ENCODE measurements at places on chromosomes 16 and 17. TPM values are rescaled to one million over a fixed set of nuclear protein-coding genes. Genes with fewer than 3 reads are reported as not detected.

NPIPB13 gene
- 3.5 TPM for total RNA-seq

DNA sequence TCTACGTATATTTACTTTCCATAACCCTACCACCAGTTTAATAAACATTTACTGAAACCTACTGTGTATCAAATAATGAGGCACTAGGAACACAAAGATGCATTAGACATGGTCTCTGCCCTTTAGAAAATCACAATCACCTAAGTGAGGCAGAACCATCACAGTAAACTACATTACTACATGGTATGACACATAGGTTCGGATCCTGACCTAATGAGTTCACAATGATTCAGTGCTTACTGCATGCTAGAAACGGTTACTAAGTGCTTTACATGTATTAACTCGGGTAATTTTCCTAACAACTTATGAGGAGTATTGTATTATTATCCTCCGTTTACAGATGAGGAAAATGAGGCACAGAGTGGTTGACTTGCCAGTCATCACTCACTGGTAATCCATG is 5.2 kb upstream of the SYNRG start:
- DNase-seq, result no peak

DNA sequence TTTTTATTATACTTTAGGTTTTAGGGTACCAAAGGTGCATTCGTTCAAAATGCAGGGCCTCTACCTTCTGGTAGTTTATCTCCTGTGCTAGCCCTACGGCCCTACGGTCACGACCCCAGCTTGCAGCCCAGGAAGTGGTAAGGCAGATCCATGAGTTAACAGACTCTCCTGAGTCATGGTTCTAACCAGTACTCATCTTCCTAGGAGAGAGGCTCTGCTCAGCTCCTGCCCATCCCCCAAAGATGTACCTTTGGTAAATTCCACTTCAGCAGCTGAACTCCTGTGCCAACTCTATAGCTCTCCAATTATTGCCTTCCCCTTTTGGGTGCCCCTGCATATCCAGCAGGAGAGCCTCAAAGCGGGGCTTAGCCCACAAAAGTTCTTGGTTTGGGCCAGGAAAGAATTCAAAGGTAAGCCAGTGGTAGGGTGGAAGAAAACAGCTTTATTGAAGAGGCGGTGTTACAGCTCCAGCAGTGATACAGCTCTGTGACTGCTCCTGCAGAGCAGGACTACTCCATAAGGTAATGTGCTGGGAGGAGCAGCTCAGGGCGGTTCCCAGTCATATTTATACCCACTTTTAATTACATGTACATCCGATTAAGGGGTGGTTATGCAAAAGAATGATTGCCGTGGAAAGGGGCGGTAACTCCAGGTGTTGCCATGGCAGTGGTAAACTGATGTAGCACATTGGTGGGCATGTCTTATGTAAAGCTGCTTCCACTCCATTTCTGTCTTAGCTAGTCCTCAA is 241.4 kb downstream of the PMP22 start:
- no peak for DNase-seq

TEN1 gene
- 8.4 TPM for total RNA-seq

CDH5 gene
- total RNA-seq, result 43.4 TPM

GRCh38 chr16:12496186-12496585 is 307.5 kb downstream of the CPPED1 start:
- no peak for DNase-seq

DNA sequence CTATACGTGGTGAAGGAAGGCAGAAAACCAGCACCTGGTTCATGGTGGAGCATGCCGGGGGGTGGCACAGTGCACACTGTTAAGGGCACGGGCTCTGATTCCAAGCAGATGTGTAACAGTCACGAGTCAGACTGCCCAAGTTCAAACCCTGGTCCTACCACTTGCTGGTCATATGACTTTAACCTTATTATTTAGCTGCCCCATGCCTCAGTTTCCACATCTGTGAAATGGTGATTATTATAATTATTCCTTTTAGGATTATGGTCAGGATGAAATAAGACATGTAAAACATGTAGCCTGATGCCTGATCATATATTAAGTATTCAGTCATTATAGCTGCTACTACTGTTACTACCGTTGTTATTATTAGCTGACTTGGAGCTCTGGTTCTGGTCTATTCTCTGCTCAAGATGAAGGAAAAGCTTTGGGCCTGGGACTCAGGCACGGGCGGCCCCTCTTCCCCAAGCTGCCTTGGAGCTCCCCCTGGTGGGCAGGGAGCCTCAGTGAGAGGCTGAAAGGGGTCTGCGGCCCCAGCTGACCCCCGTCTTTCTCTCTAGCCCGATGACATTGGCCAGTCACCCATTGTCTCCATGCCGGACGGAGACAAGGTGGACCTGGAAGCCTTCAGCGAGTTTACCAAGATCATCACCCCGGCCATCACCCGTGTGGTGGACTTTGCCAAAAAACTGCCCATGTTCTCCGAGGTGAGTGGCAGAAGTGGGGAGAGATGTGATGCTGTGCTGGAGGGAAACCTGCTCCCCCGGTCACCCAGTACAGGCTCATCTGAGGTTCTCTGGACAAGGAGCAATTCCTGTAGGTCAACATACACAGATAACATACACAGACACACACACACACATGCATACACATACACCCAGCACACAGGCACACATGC is 14.0 kb downstream of the NR1D1 start:
- peak; percentile 73 for DNase-seq

GRCh38 chr16:3190949-3191353 is 2.9 kb downstream of the OR1F1 start:
- no peak for DNase-seq

- no peak for DNase-seq
Observed at GRCh38 chr16:3484318-3485096, 10.8 kb downstream of the C16orf90 start.

NOL3 gene
- total RNA-seq, result 76.5 TPM

All from heart right ventricle (tissue), 16 donors.